Fibroblast of villous mesenchyme (primary cell): ENCODE measurements at places on chromosomes 7 and 10. TPM values are rescaled to one million over a fixed set of nuclear protein-coding genes. Genes with fewer than 3 reads are reported as not detected.

CPSF4 gene
- total RNA-seq = 33.8 and 38.4 TPM in 2 replicates

- no peak for DNase-seq
Observed at GRCh38 chr10:116281775-116282174, 8.8 kb upstream of the GFRA1 start.

SPDYE6 gene
- not detected in 2 replicates for total RNA-seq

DNA sequence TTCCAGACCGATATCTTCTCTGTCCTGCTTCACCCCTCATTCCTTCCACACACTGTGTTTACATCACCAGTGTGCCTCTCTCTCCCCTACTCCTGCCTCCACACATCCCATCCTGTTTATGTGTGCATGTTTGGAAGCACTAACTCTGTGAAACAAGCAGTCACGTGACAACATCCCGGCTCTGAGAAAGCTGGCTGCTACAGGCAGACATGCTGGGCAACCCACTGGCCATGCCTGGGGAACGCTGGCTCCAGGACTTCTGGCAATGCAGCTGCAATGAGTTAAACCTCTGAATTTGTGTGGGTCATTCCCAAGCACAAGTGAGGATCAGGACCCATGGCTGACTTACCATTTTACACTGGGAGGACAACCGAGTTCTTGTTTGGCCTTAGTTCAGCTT is 74.0 kb downstream of the WNT2 start:
- DNase-seq = peak; percentile 71

GRCh38 chr7:116491887-116492653 is 7.5 kb upstream of the CAV2 start:
- no peak for DNase-seq

DNA sequence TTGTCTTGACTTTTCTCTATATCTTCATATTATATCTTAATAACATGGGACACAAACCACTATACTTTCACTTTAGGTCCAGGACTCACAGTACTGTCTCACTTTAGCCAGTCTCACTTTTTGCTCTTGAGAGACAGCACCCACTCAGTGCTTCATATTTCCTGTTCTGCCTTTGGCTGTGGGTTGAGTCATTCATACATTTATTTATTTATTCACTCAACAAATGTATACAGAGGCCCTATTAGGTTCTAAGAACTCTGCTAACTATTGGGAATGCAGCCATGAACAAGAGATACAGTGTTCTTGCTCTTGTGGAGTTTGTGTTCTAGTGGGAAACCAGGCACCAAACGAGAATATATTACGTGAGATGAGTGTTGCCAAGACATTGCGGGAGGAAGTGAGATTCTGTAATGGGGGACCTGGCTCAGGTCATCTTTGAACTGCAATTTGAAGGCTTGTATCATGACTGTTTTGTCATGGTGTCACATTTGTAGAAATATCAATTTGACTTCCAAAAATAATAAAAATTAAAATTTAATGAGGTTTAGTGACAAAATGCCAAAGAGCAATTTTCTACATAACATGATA is 190.1 kb downstream of the SDHAF3 start:
- peak; percentile 0 for DNase-seq
